NCI-H1417 treated with DMSO at 0.1 percent for 48 hours (cell line): ENCODE measurements at places on chromosomes 1 and 21.

- no peak for DNase-seq
Measured at GRCh38 chr1:172224871-172225270, 195.6 kb upstream of the C1orf105 start.

DNA sequence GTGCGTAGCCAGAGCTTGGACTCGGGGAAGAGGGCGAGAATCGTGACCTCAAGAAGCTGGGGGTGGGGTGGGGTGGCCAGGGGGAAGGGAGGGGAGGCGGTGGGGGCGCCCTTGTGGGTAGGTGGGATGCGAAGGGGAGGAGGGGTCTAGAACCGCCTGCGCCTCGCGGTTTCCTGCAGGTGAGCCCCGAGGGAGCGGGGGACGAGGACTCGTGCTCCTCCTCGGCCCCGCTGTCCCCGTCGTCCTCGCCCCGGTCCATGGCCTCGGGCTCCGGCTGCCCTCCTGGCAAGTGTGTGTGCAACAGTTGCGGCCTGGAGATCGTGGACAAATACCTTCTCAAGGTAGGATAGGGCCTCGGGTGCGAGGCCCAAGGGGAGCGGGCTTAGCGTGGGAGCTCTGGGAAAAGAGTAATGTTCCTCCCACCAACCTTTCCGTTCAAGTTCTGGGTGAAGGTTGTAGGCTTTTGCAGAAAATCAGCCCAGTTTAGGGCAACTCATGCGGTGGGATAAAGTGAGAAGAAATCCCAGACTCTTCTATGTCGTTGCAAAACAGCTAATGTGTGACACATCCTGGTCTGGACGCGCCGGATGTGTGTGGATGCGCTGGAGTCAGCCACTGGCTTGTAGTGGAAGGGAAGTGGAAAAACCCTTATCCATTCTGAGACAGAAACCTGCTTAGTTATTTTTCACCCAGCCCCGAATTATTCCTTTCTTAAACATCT is 2.9 kb downstream of the LHX8 start:
- no peak for DNase-seq

- no peak for DNase-seq
Measured at GRCh38 chr1:116026631-116027030, 50.3 kb downstream of the SLC22A15 start.

DNA sequence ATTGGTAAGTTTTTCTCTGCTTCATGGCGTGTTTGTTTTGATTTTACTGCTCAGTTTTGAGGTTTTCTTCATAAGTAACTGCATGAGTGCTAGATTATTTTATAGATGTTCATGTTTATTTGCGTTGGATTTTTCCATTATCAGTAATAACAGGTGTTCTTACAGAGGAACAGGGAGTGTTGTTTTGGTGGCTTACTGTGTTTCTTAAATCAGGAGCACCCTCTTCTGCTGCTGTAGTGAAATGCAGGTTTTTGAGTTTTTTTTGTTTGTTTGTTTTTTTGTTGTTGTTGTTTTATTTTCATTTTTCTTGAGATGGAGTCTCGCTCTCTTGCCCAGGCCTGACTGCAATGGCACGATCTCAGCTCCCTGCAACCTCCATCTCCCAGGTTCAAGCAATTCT is 32.6 kb downstream of the CTBS start:
- no peak for DNase-seq

DNA sequence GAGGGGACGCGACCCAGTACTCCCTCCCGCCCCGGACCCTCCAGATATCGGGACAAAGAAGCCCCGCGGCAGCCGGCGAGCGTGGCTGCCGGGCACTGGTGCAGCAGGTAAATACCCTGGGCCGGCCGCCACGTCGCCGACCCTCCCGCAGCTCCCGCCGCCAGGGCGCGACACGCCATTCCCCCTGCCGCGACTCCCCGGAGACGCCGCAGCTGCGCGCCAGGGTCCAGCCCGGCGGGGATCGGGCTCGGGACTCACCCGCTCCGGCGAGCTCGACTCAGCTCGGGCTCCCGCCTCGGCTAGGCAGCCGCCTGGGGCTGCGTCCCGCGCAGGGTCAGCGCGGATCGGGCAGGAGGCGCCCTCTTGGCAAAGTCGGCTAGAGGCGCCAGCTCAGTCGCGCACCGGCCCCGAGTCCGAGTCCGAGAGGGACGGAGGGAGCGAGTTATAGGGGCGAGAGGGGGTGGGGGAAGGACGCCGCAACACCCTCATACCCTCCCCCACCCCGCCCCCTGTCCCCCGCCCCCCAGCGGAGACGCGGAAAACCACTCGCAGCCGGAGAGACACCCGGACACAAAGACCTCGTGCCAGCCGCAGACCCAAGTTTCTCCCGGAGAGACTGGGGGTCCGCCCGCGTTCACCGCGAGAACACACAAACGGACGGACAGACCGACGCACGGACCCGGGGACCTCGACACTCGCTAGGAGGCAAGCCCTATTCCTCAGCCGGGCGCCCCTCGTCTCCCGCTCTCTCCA is 985 bp downstream of the SYT6 start:
- DNase-seq: no peak

- no peak for DNase-seq
Measured at GRCh38 chr1:245195398-245195797, 40.6 kb downstream of the KIF26B start.

DNA sequence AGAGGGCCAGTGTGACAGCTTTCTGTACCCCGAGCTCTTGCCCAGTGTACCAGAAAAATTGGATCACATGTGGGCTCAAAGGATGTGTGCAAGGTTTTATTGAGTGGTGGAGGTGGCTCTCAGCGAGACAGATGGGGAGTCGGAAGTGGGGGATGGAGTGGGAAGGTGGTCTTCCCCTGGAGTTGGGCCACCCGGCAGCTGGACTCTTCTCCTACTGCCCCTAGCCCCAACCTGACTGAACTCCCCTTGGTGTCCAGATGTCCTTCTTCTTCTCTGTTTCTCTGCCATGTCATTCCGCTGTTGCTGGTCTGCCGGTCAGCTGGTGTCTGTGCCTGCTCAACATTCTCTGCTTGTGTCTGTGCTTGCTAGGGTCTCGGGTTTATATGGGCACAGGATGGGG is 217.9 kb downstream of the RRAGC start:
- no peak for DNase-seq

DNA sequence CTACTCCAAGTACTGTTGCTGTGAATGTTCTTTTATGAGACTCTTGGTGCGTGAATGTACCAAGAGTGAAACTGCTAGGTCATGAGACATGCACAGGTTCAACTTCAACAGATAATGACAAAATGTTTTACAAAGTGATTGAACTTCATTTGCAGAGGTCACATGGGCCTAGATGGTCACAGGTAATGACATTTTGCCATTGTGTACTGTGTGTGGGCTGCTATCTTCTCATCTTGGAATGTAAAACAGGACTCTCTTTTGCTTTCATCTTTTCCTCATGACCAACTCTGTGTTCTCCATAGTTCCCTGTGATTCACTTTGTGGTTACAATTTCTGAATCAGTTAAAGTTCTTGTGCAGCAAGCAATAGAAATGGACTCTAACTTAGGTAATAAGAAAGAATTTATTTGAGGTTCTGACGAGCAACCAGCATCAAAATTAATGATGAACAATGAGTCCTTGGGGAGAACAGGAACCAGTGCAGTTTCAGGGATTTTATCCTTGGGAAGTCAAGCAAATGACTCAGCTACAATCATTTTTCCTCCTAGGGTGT is 16.2 kb upstream of the TSNAX start:
- DNase-seq: no peak

DNA sequence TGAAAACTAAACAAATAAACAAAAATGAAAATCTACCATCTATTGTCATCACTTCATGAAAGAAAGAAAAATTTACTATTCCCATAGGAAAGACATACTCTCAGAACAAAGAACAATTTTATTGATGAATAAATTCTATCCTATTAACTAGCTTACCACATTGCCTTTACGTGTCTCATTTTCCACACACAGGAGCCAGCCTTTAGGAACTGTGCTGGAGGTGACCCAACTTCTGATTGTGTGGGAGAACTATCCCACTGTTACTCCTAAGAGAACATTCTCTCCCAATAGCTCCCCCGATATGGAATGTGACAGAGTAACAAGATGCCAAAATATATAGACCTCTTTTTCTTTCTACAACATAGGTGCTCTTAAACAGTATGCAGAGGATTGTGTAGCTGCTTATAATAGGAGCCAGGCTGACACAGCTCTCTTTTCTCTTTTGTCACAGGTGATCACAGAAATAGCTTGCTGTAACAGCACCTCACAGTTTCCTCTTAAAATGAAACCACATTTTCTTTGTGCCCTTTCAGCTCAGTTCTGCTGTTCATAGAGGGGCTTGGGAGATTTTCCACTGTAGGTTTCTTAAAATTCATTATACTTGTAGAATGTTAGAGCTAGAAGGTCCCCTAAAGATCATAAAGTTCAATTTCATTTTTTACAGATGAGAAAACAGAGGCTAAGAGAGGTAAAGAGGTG is 35.5 kb downstream of the C21orf91 start:
- DNase-seq: no peak

DNA sequence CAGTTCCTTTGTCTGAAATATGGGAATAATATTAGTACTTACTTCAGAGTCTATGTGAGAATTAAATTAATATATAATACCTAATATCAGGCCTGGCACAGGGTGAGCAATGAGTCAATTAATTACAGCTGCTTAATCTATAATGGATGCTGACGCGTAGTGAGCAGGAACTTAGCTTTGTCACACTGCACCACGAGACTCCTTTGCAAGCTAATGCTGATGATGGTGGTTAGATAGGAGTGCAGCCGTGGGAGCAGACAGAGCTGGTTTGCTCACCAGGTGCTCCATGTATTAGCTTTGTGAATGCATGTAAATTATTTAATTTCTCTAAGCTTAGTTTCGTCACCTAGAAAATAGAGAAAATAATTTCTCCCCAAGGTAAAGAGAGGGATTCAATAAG is 35.1 kb downstream of the KCNJ15 start:
- DNase-seq: no peak

DNA sequence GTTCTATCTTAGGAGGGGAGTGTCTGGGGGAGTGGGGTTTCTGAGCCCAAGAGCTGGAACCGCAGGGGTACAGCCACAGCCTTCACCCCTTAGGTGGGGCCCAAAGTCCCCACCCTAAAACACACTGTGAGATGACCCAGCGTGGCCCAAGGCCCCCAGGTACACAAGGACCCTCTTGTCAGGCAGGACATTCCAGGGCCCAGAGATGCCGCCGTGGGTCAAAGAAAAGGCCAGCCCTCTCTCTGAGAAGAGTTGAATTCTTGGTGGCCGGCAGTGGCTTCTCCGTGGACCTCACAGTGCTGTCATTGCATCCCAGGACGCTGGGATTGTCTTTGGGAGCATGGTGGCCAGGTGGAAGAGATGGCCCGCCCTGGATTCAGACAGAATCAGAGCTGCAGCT is 176.3 kb upstream of the C1orf174 start:
- no peak for DNase-seq

DNA sequence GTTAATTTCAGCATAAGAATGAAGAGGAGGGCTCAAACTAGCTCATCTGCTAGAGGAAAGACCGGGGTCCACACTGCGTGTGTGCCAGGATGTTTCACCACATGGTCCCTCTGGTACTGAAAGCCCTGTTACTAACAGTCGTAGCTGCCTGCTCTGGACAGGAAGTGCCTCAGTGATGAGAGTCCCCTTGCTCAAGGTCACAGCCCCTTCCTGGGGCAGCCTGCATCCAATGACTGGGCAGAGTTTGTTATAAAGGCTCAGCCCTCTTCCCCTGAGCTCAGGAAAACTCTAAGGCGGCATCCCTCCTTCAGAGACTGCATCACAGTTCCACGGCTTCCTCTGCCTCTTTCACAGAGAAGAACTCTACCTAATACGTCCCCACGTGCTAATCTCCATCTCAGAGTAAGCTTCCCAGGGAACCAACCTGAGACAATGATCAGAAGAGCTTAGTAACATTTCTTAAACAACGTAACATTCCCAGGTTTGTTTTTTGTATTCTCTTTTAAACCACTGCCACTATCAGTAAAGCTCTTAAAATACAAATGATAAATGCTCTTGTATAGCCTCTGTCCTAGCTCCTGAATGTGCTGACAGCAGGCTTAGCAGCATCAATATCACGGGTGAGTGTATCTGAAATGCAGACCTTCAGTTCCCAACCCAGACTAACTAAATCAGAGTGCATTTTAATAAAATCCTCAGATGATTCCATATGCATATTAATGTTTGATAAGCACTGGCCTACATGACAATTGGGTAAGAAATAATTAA is 38.0 kb upstream of the ATP1A1 start:
- DNase-seq: no peak

GRCh38 chr1:22801761-22802160 is 91.1 kb downstream of the EPHB2 start:
- no peak for DNase-seq

DNA sequence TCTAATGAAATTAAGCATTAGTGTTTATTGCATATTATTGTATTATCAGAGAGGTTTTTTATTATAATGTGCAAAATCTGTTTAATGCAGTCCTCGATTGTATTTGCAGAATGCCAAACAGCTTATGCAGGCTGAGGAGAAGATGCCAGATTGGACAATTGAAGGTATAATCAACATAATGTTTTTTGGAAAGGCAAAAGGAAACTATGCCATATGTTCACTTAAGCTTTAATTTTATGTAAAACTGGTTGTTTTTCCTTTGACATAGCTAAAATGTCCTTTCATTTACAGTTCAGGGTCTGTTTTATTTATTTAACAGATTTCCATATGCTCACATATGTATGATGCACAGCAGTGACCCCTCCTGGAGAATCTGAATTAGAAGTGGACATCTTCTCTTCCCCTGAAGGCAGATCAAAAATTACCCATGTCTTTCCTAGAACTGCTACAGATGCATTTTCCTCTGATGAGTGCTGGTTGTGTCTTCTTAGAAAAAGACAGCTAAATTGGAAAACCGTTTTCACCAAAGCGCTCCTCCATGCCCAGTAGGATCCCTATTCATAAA is 143.5 kb upstream of the USH2A start:
- DNase-seq: no peak

- DNase-seq: no peak
Measured at GRCh38 chr1:172990598-172991215, 60.0 kb downstream of the TNFSF18 start.

DNA sequence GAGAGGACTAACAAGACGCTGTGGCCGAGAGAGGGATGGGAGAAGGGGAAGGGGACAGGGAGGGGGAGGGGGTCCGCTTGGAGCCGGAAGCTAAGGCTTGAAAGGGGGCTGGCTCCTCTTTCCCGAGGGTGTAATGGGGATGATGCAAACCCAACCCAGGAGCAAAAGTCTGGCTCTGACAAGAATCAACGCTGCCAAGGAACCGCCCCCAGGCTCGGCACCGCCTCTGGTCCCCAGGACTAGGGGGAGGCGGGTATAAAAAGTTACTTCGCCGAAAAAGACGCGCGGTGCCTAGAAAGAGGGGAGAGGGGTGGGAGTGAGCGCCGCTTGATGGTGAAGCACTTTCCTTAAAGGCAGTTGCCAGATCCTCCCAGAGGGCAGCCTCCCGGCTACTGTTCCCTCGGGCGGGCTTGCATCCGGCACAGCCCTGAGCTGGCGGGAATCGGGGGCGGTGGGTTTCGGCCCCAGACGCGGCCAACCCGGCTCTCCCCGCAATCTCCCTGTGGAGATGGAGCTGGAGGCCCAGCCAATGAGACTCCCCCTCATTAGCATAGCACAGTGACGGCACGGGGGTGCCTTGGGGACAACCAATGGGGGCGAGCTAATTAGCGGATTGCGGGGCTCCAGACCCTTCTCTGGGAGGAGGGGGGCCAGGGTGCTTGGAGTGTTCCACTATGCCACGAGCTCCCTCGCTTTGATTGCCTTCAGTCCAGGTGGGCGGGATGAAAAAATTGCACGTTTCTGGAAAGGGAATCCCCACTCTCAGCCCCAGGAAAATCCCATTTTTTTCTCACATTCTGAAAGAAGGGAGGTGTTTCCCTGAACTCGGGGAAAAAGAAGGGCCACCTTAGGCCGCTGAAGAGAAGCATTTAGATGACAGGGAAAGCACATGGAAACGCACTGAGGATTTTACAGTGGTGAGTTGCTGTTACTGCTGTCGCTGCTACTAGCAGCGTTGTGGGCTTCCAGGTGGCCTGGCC is at the start of gene KCNT2:
Gene KCNT2 (minus strand): TSS at position 51 of the 980 bp plus-strand sequence. CDS start 131 bp downstream, outside the sequence.
- DNase-seq: peak; percentile 85

- peak; percentile 39 for DNase-seq
Measured at GRCh38 chr1:201171063-201172036, 17.1 kb upstream of the TMEM9 start.
